ENCODE measurements at places on chromosomes 11 and 22.

DNA sequence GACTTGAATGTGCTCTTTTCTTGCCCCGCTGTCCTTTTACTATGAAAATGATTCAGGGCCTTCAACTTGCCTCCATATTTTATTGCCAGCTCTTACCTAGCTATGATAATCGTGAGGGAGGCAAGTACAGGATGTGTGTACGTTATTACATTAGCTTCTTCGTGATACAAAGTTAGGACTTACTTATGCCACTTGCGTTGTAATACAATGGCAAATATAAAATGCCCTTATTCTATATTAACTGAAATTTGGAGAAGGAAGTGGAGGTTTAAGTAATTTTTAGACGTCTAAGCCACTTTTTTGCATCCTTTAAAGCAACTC lies 10.8 kb upstream of the CCT8L2 start:
- no peak for DNase-seq

DNA sequence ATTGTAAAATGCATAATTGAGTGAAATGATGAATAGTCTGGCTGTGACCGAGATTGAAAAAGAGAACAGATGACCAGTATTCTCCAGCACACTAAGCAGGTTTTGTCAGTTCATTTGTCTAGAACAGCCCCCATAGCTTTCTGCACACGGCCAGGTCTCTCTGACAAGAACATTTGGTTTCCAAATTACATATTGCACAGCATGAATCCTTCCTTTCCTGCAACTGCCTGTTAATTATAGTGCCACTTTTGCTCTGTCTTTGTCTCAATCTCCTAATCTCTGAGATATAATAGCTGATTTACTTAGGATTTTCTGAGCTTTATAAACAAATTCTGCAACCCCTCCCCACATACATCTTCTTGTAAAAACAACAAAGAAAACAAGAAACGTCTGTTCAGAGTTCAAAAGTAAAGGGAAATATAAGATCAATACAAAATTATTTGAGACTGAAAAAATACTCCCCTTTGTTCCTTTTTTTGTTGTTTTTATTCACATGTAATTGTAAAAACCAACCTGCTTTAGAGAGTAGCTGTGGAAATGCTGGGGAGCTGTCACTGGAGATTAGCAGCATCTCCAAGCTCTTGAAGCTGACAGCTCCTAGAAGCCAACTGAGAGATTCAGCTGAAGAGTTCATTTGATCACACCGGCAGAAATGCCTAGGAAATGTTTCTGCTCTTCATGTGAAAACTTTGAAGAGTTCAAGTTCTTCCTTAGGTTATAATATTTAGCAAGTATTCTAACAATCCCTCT lies 998.1 kb downstream of the DLG2 start:
- DNase-seq, result no peak

- DNase-seq, result no peak
These were observed 4.9 kb downstream of the SSH3 start for GRCh38 chr11:67308031-67308866.

GRCh38 chr11:41921746-41922390 lies 462.4 kb upstream of the LRRC4C start:
- DNase-seq, result no peak

DNA sequence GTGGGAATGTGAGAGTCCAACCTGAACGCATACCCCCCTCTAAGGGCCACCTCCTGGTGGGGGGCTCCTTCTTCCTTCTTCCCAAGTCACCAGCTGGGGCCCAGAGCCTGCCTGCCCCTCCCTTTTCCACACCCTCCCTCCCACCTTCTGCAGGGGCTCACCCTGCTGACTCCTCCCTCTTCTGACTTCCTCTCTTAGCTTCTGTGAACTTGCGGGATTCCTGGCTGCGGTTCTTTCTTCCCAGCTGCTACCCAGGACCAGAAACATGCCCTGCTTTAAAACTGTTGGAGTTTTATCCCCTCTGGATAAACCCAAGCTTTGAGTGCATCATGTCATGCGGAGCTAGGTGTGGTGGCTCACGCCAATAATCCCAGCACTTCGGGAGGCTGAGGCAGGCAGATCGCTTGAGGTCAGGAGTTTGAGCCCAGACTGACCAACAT lies 10.2 kb downstream of the LRRC74B start:
- DNase-seq, result no peak

GRCh38 chr11:120400564-120401364 lies 64.6 kb downstream of the ARHGEF12 start:
- DNase-seq, result no peak

DNA sequence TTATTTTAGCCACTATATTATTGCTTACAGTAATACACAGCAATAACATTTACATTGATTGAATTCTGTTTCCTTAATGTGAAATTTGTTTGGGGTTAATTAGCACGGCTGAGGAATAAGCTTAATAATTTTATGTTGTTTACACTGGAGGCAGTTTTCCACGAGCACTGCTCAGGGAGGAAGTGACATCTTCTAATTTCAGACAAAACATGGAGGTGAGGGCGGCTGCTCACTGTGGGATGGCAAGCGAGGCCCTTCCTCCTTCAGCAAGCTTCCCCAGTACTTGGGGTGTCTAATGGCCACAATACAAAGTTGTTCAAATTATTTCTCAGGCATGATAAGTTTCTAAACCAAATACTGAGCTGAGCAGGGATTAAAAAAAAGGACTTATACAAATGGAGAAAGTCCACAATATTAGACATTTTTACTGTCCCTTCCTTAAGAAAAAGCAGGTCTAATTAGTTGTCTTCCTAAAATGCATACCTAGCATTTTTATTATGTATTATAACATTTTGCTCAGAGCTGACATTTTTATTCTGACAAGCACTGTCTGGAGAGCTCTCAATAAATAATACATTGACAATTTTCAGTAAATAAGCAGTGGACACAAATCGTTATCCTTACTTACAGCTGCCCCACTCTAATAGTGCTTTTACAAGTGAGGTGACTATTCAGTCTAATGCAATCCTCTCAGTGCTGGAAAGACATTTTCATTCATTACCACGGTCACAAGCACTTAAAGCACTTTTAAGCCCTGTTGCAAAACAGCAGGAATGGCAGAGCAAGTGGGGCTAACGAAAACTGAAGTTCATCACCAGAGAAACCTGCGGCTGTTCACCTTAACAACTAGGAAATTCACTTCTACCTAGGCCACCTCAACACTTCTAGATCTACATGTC lies 56.2 kb downstream of the SOX6 start:
- no peak for DNase-seq
